Mucosa of descending colon (tissue), 3 donors: ENCODE measurements at places on chromosomes 6 and 20. TPM values are rescaled to one million over a fixed set of nuclear protein-coding genes. Genes with fewer than 3 reads are reported as not detected.

- no peak for DNase-seq
Observed at GRCh38 chr6:108872575-108872974, 24.4 kb downstream of the ARMC2 start.

NCOA3 gene
- 22.8 TPM for total RNA-seq

DNA sequence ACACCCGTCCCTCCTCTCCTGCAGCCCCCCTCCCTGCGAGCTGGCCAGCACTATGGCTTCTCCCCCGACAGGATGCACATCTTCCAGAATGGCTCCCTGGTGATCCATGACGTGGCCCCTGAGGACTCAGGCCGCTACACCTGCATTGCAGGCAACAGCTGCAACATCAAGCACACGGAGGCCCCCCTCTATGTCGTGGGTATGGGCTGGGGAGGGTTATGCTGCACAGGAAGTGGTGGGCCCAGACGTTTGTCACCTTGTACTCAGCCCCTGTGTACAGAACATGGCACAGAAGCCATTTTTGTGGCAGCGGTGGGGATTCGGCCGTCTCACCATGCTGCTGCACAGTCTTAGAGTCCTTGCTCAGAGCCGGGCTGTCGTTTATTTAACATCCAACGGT lies 29.0 kb upstream of the SRF start:
- DNase-seq: no peak

- peak; percentile 74 for DNase-seq
Observed at GRCh38 chr6:136959471-136959891, 37.4 kb downstream of the SLC35D3 start.

ASIP gene
- not detected for total RNA-seq

DNA sequence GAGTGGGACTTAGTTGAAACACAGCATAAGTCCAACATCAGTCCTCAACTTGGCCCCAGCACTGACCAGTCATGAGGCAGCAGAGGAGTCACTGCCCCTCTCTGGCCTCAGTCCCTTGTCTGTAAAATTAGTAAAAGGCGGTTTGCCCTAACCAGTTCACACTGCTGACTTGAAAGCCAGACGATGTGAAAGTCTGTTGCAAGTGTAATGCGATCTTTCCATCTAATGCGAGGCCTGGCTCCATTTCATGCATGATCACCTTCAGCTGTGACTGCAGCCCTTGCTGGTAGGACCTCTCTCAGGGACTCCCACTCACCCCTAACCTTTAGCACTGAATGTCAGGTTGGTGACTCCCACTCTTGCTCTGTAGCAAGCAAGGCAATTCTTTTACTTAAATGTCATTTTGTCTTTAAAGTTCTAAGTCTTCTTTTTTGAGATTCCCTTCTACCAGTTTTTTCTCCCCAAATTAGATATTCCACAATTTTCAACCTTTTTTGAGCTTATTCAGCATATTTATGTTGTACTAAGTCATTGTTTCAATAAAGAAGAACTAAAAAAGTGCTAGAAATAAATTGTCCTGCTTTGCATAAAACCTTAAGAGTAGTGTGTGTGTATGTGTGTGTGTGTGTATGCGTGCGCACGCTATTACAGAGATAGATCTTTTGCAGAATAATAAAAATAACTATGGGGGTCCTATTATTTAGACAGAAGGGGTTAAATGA lies 245.5 kb downstream of the PACRG start:
- DNase-seq: no peak

C20orf144 gene
- total RNA-seq: not detected

DNA sequence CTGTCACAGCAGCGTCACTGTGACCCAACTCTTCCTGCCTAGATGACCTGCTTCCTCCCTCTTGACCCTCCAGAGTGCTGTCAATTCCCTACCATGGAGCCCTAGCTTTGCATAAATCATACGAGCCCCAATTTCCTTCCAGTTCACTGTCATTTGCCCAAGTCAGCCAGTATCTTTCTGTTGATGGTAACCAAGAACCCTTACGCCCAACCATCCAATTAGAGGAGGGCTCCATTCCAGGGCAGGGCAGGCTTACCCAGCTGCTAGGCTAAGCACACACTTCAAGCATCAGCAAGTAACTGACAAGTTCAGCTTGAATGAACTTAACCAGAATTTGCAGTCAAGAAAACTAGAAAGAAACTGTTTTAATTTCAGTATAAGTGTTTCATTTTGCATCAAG lies 25.7 kb downstream of the WFDC3 start:
- no peak for DNase-seq

- DNase-seq: no peak
Observed at GRCh38 chr6:45704056-45704800, 311.4 kb downstream of the CLIC5 start.

GRCh38 chr6:17721671-17722070 lies 14.9 kb upstream of the NUP153 start:
- DNase-seq: no peak

DNA sequence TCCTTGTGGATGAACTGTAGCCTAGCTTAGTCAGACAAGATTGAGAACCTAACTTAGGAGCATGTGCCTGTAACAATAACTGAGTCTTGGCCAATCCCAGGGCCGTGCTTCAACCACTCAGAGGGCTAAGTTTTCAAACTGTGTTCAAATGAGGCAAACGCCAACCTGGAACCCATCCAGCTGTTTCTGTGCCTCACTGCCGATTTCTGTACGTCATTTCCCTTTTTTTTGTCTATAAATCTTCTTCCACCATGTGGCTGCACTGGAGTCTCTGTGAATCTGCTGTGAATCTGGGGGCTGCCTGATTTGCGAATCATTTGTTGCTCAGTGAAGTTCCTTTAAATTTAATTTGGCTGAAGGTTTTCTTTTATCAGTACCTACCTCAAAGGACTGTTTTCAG lies 115.0 kb upstream of the CHD6 start:
- DNase-seq: no peak

DNA sequence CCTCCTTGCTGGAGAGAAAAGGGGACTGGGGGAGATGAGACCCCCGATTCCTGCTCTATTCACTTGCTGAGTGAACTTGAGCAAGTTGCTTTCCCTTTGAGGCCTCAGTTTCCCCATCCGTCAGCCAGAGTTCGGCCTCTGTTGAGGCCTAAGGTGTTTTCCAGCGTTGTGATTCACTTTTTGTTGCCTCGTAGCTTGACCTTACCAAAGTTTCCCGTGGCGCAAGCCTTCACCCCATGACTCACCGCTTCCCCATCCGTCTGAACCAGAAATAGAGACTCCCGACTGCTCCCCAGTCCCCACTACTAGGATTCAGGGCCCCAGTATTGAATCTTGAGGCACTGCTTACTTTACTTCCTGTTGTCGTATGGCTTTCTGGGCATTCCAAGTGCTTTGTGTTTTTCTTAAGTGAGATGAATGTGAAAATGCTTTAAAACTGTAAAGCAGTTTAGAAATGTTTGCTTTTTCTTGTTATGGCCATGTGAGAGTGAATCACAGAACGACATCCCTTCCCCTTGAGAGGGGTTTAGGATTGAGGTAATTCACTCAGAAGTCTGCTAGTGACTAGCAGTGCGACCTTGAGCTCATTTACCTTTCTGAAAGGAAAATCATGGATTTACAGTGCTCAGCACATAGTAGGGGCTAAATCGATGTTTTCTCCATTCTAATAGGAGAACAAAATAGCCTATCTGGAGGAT lies 1.2 kb downstream of the CHMP4B start:
- peak; percentile 58 for DNase-seq

SLC4A11 gene
- total RNA-seq: 1.2 TPM

- DNase-seq: no peak
Observed at GRCh38 chr6:169342710-169343109, 89.1 kb upstream of the THBS2 start.

GRCh38 chr6:105587349-105588122 lies 184.7 kb upstream of the PREP start:
- DNase-seq: no peak

DNA sequence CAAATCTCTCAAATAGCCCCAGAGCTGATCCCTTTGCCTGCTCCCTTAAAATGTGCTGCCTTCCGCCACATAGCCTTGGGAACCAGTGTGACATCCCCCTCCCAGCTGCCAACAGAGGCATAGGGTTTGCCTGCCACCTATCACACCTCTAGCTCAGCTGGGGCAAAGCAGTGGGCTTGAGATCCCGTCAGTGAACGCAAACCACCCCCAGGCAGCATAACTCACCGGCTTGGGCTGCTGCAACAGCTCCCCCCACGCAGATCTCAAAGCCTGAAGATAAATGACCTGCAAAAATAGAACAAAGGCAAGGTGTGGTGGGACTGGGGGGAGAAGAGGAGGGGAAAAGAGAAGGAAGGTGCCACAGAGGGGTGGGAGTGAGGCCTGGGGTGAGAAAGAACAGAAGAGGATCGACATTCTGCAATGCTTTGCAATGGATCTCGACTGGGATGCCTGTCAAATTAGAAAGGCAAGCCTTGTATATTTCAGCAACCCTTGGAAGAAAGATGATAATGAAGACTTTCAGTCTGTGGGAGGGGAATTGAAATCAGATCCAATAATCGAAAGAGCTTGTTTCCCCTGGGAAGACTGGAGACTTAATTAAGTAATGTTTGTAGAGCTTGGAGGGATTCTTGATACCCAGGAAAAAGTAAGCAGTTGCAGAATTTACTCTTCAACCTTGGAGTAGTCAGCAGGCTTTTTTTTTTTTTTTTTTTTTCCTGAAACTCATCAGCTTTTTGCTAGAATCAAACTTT lies 1.3 kb downstream of the PDYN start:
- DNase-seq: no peak

DNA sequence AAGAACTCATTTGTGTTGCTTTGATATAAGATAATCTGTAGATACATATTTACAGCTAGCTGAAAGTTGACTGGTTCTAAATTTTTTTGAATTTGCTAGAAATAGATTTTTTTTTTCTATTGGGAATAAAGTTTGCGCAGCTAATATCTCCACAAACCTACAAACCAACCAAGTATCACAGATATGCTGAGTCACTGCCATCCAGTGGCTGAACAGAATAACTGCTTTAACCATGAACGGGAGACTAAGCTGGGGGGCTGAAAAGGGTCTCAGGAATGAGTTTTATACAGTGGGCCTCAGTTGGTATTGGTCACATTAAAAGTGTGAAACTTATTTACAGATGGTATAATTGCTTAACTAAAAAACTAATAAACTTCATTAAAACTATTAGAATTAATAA lies 326.7 kb upstream of the CNR1 start:
- DNase-seq: no peak

DNA sequence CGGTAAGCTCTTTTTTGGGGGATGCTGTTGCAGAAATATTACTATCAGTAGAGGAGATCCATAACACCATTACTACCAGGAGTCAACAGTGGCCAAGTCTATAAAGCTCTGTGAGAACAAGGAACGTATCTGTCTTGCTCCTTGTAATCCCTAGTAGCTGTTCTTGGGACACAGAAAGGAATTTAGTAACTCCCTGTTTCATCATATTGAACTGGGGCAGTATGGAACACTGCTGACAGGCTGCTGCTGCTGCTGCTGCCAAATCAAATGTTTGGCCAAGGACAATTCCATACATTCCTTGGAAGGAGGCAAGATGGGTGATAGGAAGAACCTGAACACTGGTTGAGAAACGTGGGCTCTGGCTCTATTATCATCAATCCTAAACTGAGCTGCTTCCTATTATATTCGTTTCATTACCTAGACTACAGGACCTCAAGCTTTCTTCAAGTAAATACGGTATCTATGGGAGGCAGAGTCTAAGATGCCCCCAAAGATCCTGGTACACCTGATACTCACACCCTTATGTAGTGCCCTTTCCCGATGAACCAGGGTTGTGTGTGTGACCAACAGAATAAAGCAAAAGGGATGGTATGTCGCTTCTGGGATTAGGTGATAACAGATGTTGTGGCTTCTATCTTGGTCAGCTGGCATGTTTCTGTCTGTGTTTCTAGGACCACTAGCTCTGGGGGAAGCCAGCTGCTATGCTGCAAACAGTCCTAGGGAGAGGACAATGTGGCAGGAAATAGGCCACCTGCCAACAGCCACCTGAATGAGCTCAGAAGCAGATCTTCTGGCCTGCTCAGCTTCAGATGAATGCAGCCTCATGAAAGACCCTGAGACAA lies 39.5 kb downstream of the ELOVL5 start:
- peak; percentile 33 for DNase-seq

GRCh38 chr6:132675002-132675401 lies 16.0 kb upstream of the TAAR1 start:
- no peak for DNase-seq

GRCh38 chr6:137875058-137875520 lies 8.0 kb downstream of the TNFAIP3 start:
- DNase-seq: no peak

GRCh38 chr6:76439811-76440210 lies 367.3 kb upstream of the IMPG1 start:
- DNase-seq: no peak

DNA sequence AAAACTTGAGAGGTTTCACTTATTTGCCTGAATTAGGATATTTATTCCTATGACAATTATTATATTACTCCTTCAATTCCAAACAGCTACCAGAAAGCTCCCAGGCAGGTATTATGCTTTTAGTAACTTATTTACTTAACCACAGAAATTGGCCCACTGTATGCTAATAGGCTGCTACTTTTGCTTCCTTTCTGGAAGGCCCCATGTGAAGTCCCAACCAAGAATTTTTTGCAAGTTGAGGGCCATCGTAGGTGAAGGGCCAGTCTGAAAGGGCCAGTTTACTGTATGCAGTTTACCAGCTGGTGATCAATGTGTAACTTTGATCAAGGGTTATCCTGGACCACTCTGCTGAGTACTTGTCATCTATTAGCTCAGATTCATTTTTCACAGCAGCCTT lies 45.0 kb downstream of the EDN1 start:
- DNase-seq: no peak

AK9 gene
- total RNA-seq: 10.9 TPM

- DNase-seq: no peak
Observed at GRCh38 chr6:57254055-57254717, 32.1 kb upstream of the RAB23 start.

IL17F gene
- total RNA-seq: not detected

DNA sequence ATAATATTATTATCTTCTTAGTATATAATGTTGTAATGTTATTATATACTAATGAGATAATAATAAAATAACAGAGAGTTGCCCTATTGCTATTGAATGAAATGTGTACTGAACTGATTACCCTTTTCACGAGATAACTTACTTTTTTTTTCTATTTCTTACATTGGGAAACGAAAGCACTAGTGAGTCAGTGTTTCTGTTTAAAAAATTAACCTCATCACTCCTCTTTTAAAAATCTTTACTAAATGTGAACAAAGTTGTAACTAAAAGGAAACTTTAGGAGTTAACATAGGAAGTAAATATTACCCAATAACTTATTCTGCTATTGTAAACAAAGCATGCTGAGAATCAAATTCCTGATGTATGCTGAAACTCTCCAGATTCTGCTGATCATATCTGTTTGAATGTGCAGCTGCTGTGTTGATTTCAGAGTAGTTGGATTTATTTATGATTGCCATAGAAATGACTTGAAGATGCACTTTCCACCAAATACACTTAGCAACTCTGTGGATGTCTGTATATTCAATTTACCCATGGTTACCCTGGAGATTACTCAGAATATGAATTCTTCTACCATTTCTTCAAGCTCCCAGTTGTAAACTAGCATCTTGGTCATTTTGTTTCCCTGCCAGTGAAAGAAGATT lies 523.4 kb downstream of the TENT5A start:
- no peak for DNase-seq

DNA sequence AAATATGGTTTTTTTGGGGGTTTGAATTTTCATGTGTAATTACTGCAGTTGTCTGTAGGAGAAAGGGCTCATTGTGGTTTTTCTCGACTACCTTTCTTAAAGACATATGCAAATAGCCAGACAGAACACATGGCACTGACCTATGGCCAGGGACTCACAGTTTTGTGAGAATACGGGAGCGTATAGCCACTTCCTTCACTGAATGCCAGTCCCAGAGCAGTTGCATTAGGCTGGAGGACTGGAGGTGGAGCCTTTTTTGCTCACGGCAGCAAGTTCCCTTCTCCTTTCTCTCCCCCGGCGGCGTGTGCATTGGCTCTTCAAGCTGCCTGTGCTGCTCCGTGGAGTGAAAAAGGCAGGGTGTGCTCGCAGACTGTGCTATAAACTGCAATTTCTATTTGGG lies 114.9 kb downstream of the AKAP7 start:
- peak; percentile 69 for DNase-seq
